ENCODE measurements at places on chromosomes 3 and 15.

- peak; percentile 87 for DNase-seq
These were observed 42.9 kb downstream of the PLCH1 start for GRCh38 chr3:155701882-155702465.

- DNase-seq, result no peak
These were observed 163.8 kb upstream of the MBNL1 start for GRCh38 chr3:152104847-152105415.

DNA sequence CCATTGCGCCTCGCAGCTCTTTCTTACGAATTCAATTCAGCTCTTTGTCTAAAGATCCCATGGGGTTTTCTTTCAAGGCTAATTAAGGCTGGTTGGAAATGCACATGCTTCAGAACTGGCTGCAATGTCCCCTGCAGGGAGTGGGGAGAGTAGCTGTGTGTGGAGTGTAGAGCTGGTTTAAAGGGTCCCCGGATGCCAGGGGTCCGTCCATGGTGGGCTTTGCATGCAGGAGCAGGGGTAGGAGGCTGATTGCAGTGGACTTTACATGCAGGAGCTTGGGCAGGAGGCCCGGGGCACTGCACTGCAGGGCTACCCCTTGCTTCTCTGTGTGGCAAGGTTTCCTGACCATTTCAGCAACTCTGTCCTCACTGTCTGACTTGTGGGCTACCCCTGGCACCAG is 261.6 kb upstream of the LYSMD4 start:
- DNase-seq, result no peak

- DNase-seq, result no peak
These were observed 35.7 kb upstream of the POLG start for GRCh38 chr15:89370120-89370977.

DNA sequence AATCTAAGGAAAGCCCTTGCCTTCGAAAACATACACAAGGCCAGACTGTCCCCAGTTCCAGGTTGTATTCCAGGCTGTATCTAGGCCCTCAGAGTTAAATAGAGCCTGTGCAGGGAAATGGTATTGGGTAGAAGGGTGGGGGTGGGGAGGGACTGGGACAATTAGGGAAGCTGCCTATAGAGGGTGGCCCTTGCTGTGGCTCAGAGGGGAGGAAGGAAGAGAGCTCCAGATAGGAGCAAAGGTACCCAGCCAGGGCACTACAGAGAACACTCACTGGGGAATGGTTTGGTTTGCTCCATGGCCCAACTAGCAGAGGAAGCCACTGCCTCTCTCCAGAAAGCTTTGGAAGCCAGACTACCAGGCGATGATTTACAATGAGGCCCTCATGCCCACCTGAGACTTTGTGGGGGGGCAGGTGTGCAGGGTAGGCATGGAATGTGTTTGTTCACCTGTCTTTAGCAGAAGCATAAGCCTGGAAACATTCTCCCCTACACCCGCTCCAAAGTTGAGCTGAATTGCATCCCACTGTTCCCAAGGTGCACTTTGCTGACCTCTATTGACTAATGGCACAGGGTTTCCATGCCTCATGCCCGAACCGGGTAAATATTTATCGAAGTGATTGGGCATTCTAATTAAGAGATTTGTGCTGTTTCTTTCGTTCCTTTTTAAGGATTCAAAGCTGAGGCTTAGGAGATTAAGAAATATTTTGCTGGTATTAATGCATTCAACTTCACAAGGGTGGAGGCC is 6.3 kb upstream of the TLE3 start:
- DNase-seq, result no peak

- DNase-seq, result no peak
These were observed 260.0 kb downstream of the FOXP1 start for GRCh38 chr3:71323558-71323957.

DNA sequence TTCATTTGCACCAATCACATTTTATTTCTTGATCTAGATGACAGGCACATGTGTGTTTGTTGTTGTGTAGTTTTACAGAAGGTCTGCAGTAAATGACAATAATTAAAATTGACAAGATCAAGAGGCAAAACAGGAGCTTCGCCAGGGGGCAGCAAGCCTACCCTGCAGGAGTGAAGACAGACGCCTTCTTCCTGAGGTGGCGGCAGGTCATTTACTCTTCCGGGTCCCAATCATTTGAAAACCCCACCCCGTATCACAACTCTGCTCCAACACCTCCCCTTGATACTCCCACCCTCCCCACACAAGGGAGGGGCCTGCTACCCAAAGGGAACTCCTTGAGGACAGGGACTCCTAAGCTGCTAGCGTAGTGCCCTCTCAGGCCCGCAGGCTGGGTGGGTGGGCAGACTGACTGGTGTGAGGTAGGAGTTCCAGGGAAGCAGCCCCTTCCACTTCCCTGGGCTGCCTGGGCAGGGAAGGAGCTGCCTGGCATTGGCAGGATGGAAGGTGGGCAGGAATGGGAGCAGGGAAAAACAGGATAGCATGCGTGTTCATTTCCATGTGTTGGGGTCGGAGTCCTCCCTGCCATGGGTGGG is 13.1 kb downstream of the CHDH start:
- DNase-seq, result no peak

DNA sequence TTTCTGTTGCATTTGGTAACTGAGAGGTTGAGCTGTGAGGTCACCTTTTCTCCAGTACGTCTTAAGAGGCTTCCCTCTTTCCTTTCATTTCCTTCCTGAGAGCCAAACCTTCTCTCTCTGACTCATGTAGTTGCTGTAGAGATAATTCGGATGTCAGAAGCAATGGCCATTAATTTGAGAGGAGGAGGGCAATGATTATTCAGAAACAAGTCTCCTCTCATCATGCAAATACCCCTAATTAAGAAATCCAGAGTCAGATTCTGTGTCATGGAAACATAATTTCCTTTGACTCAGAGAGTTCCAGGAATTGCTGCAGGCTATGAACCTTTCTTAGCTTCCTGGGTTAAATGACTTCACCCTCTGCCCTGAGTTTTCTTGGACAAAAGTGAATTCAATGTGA is 59.0 kb upstream of the GSK3B start:
- peak; percentile 13 for DNase-seq
